ENCODE measurements at places on chromosomes 2 and 18.

GRCh38 chr2:191311-192190, 72.3 kb downstream of the SH3YL1 start:
- no peak for DNase-seq

DNA sequence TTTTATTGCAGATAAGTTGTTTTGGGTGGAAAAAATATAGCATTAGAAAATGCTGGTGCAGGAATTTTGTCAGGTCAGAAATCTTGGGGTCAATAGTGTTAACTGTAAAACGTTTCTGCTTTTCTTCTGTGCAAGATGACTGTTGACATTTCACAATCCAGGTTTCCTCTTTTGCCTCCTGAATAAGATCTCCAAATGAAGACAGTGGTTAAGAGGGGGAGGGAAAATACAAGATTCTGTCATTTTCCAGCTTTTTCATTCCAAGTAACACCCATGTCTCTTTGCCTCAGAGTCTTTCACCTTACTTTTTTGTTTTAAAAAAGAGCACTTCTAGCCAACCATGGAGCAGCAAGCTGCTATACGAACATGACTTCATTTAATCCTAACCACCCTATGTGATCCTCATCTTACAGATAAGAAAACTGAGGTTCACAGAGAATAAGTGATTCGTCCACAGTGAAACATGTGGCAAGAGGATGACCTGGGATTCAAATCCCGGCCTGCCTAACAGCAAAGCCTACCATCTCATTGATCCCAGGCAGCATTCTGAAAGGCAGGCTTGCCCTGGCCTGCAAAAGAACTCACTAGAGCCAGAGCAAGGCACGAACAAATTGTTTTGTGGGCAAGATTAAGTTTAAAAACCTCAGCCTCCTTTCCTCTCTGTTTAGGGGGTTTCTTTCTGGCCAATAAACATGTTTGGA, 3.0 kb downstream of the PLEK start:
- no peak for DNase-seq

DNA sequence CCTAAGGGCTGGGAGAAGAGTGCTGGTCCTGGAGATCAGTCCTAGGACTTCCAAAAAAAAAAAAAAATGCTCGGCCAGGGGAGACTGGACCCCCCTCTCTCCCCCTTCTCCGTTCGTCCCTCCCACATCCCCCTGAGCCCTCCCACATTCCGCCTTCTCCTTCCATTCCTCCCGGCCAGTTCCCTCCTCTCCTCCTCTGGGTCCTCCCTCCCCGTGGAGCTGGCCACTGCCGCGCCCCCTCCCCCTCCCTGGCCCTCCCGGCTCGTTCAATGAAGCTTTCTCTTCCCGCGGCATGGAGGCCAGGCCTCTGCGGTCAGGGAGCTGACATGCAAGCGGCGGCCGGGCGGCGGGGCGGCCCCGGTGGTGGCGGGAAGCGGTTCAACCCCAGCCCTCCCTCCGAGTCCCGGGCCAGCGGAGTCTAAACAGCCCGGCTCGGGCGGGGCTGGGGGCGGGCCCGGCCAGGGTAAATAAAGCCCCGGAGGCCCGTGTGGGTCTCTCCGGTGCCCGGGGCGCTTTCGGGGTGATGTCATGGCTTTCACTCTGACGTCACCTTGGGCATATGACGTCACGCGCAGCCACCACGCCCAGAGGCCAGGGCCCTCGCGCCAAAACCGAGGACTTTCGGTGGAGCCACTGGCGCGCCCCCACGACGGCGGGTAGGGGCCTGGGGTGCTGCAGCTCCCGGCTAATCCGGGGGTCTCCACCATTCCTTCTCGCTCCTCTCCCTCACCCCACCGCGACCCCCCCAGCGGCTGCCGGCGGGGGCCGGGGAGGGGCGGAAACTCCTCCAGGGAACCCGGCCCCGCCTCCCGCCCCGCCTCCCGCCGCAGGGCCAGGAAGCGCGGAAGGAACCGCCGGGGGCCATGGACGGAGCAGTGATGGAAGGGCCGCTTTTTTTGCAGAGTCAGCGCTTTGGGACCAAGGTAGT, at the start of the genes DOK1 and LOXL3:
TSS of gene DOK1 (plus strand) at position 829 of the 928 bp plus-strand sequence. CDS start at position 864, 35 bp downstream.
TSS of gene LOXL3 (minus strand) at position 51 of the 928 bp plus-strand sequence. CDS start 1,308 bp downstream, outside the sequence.
- peak; percentile 93 for DNase-seq

- no peak for DNase-seq
These were observed 161.3 kb downstream of the HAUS1 start for GRCh38 chr18:46265196-46266156.

GRCh38 chr18:9441061-9441460, 34.3 kb upstream of the RALBP1 start:
- no peak for DNase-seq

DNA sequence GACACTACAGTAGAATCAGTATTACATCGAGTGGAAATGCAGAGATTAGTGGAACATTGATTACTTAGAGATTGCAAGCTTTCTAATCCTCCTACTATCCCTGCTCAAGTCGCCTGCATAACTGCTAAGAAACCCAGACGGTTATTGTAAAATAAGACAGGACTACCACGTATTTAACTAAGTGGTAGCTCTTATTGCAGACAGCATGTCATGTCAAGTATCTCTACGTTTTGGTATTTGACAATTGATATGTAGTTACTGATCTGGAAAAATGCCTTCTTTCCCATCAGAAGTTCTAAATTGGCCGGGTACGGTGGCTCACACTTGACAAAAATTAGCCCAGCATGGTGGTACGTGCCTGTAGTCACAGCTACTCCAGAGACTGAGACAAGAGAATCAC, 404.1 kb downstream of the CBLN2 start:
- DNase-seq, result no peak
